ENCODE measurements at places on chromosomes 3 and 15. TPM values are rescaled to one million over a fixed set of nuclear protein-coding genes. Genes with fewer than 3 reads are reported as not detected.

Gene CACNA2D2
- 2.4 TPM for total RNA-seq

Gene NAALADL2
- 8.5 TPM for total RNA-seq

Gene ST3GAL6
- 2.3 TPM for total RNA-seq

Gene HYAL3
- total RNA-seq: 2.5 TPM

Gene ZMYND10
- total RNA-seq: 1.5 TPM

Gene MEGF11
- not detected for total RNA-seq

Gene FBXL22
- total RNA-seq: 4.4 TPM

Gene SPSB4
- total RNA-seq: not detected

Gene SAMD7
- not detected for total RNA-seq

Gene BSN
- 0.21 TPM for total RNA-seq

Gene REC114
- not detected for total RNA-seq

Gene PLSCR4
- 54.8 TPM for total RNA-seq

Gene IQCF5
- not detected for total RNA-seq

Gene SH2D7
- total RNA-seq: 1.6 TPM

Gene PYGO1
- total RNA-seq: 0.30 TPM
